ENCODE measurements at places on chromosomes 11 and 22. TPM values are rescaled to one million over a fixed set of nuclear protein-coding genes. Genes with fewer than 3 reads are reported as not detected.

SCGB1A1 gene
- not detected for polyA plus RNA-seq

VPREB1 gene
- polyA plus RNA-seq, result not detected

OR51B2 gene
- polyA plus RNA-seq, result not detected

FBLN1 gene
- polyA plus RNA-seq, result not detected

XKR3 gene
- polyA plus RNA-seq, result not detected

TRPC6 gene
- not detected for polyA plus RNA-seq

SPDYC gene
- polyA plus RNA-seq, result not detected

PHOX2A gene
- polyA plus RNA-seq, result not detected

BIK gene
- 7.2 TPM for polyA plus RNA-seq

SMIM35 gene
- polyA plus RNA-seq, result 2.4 TPM

IFITM1 gene
- 2,153 TPM for polyA plus RNA-seq

ZNF280B gene
- 2.9 TPM for polyA plus RNA-seq

POTEH gene
- not detected for polyA plus RNA-seq

VPREB3 gene
- polyA plus RNA-seq, result not detected

MPZL2 gene
- polyA plus RNA-seq, result 0.36 TPM

OR8B3 gene
- not detected for polyA plus RNA-seq

ATP6V1E1 gene
- polyA plus RNA-seq, result 119 TPM

MUC2 gene
- polyA plus RNA-seq, result not detected

SYCE3 gene
- polyA plus RNA-seq, result not detected

KRTAP5-7 gene
- polyA plus RNA-seq, result not detected

SLC1A2 gene
- 0.03 TPM for polyA plus RNA-seq

KRTAP5-8 gene
- not detected for polyA plus RNA-seq

APLNR gene
- polyA plus RNA-seq, result not detected

SWAP70 gene
- polyA plus RNA-seq, result 5.8 TPM

CNGA4 gene
- polyA plus RNA-seq, result not detected

SOX6 gene
- polyA plus RNA-seq, result not detected

MLC1 gene
- 1.7 TPM for polyA plus RNA-seq

FGF4 gene
- not detected for polyA plus RNA-seq

OR51B4 gene
- polyA plus RNA-seq, result not detected

RASSF10 gene
- polyA plus RNA-seq, result not detected

FAM83F gene
- 0.01 TPM for polyA plus RNA-seq

E2F8 gene
- polyA plus RNA-seq, result 0.16 TPM

TMEM179B gene
- polyA plus RNA-seq, result 135 TPM

MAML2 gene
- polyA plus RNA-seq, result 11.1 TPM

INS gene
- not detected for polyA plus RNA-seq

CRYAB gene
- not detected for polyA plus RNA-seq

ARHGAP8 gene
- not detected for polyA plus RNA-seq

TYR gene
- not detected for polyA plus RNA-seq

IL18BP gene
- polyA plus RNA-seq, result 21.8 TPM

C1QTNF4 gene
- not detected for polyA plus RNA-seq

PRPF19 gene
- polyA plus RNA-seq, result 19.0 TPM

ELFN2 gene
- polyA plus RNA-seq, result 0.02 TPM

CECR2 gene
- not detected for polyA plus RNA-seq

MCAM gene
- polyA plus RNA-seq, result 1.6 TPM

MYO18B gene
- 0.06 TPM for polyA plus RNA-seq

SMC1B gene
- not detected for polyA plus RNA-seq

FOXR1 gene
- polyA plus RNA-seq, result not detected

PATE4 gene
- not detected for polyA plus RNA-seq

CTR9 gene
- polyA plus RNA-seq, result 57.9 TPM

HBD gene
- not detected for polyA plus RNA-seq

GGTLC3 gene
- polyA plus RNA-seq, result not detected

APOA4 gene
- polyA plus RNA-seq, result not detected

CARD18 gene
- not detected for polyA plus RNA-seq

HOATZ gene
- polyA plus RNA-seq, result not detected

DEUP1 gene
- polyA plus RNA-seq, result not detected

CHRM1 gene
- not detected for polyA plus RNA-seq

OR51E2 gene
- not detected for polyA plus RNA-seq

MRGPRE gene
- not detected for polyA plus RNA-seq

PHF21B gene
- not detected for polyA plus RNA-seq

EEF1G gene
- polyA plus RNA-seq, result 1,157 TPM

Measured in CD8-positive, alpha-beta memory T cell (primary cell).